ENCODE measurements at places on chromosomes 6 and 20.

- no peak for DNase-seq
These were observed 7.0 kb downstream of the RCAN2 start for GRCh38 chr6:46484081-46484820.

DNA sequence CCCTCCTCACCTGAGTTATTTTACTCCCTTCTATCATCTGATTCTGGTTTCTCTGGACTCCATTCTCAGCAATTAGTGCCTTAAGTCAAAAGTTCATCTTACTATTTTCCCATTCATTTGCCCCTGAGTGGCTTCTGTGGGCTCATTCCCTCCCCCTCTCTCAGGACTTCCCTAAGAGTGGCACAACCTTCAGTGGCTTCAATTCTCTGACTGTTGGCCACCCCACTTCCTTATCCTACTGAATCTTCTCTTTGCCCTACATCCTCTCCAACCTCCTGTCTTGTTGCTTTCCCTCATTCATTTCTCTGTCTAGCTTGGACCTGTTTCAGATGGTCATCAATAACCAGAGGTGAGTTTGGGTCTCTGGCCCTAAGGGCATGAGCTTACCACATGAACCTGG lies 61.1 kb upstream of the GLP1R start:
- no peak for DNase-seq

GRCh38 chr20:44632103-44632752 lies 19.3 kb downstream of the ADA start:
- DNase-seq, result no peak

DNA sequence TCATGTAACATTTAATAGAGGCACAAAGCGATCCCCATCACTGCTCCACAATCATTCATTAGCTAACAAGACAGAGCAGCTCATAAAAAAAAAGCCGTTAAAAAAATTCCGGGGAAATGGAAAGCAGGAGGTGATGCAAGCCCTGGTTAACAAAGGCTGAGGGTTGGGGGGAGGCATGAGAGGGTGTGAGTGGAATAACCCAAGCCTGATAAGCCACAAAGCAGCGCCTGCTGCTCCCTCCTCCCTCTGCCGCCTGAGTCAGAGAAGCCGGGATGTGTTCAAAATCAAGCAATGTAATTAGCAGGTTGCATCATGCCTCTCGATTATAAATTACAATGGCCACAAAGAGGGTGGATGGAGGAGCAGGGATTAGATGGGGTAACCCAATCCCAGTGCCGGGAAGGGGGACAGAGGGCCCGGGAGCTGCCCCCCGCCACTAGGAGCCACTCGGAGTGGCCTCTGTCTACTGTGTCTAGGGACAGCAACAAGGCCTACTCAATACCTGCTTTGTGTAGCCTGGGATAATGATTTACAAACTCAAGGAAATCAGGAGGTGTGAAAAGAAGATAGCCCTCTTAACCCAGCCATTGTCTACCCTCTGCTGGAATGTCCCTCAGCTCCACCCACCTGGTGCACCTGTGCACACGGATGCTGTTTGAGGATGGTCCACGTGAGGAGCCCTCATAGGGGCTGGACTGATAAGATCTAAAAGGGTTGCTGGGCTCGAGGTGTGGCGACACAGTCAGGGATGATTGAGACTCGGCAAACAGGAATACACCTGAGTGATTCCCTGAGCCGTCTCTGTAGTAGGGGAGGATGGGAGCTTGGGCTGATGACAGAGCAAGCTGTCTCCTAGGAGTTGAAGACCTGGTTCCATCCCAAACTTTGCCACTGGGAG lies 156.9 kb downstream of the VEGFA start:
- no peak for DNase-seq

- DNase-seq, result no peak
These were observed 8.1 kb upstream of the CSE1L start for GRCh38 chr20:49037962-49038387.

GRCh38 chr6:154705471-154706113 lies 27.6 kb upstream of the SCAF8 start:
- no peak for DNase-seq

DNA sequence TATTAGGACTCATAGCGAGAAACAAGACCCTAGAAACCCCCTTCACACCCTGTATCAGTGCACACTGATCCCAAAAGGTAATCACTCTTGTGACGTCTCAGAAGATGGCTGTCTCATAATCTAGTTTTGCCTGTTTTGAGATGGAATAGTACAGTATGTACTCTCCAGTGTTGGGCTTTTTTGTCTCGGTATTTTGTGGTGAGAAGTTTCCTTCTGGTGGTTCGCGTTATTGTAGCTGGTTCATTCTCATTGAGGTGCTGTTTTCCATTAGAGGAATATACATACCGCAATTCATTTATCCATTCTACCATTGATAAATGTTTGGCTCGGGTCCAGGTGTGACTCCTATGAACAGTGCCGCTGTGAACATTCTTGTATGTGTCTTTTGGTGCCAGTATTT lies 27.9 kb upstream of the MAP3K4 start:
- DNase-seq, result no peak

GRCh38 chr6:106895703-106896040 lies 78.9 kb downstream of the CD24 start:
- DNase-seq, result no peak

- no peak for DNase-seq
These were observed 5.1 kb downstream of the HLA-E start for GRCh38 chr6:30494291-30494861.

DNA sequence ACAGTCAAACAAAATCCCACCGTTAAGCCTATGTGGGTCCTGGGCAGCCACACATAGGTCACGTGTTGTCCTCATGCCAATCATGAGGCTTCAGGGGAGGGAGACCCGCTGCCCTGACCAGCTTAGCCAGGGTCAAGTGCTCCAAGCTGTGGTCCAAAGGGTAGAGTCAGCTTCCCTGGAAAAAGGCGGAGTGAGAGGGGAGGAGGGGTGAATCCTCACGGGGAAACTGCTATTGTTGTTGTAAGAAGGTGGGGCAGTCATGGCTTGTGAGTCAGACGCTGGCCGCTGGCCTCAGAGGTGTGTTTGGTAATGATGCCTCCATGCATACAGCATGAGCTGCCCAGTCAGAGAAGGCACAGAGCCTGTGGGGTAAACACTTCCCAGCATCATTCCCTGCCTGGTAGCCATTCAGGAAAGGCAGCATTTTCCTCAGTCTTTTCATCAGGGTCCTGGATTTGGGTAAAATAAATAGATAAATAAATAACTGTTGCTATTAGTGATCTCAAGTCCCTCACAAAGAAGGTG lies 8.7 kb downstream of the CST3 start:
- DNase-seq, result no peak

GRCh38 chr20:34062570-34063482 lies 49.2 kb downstream of the EIF2S2 start:
- DNase-seq, result no peak

DNA sequence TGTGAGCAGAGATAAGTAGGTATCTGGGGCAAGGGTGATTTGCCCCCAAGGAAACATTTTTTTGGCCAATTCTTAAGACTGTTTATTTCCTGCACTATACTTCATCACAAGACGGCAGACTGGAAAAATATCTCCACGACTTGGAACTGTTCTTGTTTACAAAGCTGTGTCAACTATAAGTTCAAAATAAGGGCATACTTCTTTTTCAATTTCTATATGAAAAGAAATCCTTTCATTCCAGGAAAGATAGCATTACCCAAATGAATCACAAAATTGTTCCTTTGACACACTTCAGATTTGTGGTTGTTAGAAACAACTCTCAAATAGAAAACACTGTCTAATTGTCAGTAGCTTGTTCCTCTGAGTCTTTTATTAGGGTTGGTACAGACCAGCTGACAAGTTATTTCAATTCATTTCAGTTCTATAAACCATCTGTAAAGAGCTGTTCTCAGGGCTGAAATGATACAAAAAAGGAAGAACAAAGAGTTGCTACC lies 212.9 kb upstream of the PRDM1 start:
- no peak for DNase-seq

GRCh38 chr6:126718600-126719327 lies 378.8 kb downstream of the CENPW start:
- DNase-seq, result no peak

- DNase-seq, result no peak
These were observed 19.3 kb upstream of the APMAP start for GRCh38 chr20:25011831-25012241.

GRCh38 chr20:49712996-49713752 lies 504 bp downstream of the B4GALT5 start:
- DNase-seq, result peak; percentile 55

- DNase-seq, result no peak
These were observed 623.1 kb downstream of the PHF3 start for GRCh38 chr6:64258752-64259151.

DNA sequence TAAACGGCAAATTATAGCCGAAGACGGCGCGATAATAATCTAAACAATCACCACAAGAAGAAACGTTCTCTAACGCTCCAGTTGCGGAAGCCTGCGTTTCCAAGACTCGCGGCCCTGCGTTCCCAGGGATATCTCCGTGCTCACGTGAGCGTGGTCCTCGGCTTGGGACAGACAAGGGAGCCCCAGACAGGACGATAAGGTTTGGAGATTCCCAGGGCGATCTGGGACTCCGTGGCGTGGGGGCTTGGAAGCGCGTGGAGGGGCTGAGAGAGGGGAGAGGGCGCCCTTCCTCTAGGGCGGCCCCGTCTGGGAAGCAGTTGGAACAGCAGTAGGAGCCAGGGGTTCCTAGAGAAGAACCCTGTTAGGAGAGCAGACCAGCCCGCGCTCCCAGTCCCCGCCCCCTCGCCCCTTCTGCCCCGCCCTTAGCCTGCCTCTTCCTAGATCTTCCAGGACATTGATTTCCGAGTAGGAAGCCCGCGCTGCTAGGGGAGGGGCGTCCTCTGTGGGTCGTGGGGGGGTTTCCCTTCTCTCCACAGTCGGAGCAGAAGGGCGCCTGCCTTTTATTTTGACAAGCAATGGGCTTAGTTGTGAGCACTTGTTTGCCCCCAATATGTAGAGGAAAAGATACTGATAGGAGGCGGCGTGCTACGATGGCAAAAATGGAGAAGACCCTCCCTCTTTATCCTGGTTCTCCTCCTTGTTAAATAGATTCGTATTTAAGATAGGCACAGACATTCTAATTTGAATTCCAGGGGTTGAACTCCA lies 10.6 kb downstream of the NRN1 start:
- DNase-seq, result no peak

- no peak for DNase-seq
These were observed 1.3 kb upstream of the SMLR1 start for GRCh38 chr6:130825772-130826441.

DNA sequence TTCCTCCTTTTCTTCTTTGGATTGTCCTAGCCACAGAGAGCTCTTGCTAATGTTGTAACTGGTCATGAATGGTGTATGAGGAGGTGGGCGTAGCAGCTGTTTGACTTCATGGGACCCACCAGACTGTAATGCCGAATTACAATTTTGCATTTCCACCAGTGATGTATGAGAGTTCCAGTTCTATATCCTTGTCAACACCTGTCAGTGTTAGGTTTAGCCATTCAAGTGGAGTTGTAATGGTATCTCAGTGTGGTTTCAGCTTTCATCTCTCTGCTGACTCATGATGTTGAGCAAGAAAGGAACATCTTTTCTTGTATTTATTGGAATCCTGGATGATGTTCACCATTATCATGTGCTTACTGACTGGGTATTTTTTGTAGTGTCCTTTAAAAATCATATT lies 5.1 kb downstream of the IGF2R start:
- no peak for DNase-seq

All from stimulated activated CD8-positive, alpha-beta memory T cell treated with anti-CD3 and anti-CD28 coated beads, Interleukin-4, amount 100 ng/mL, for 48 hours (primary cell).